ENCODE measurements at places on chromosomes 7 and 10. TPM values are rescaled to one million over a fixed set of nuclear protein-coding genes. Genes with fewer than 3 reads are reported as not detected.
A peak's percentile ranks its signal among the peaks of the same experiment; 100 is the strongest.

The C10orf105 gene
- 0.21 TPM for polyA plus RNA-seq

The NUTM2B gene
- 0.84 TPM for polyA plus RNA-seq

The MYH16 gene
- 0.39 TPM for polyA plus RNA-seq

The ACSL5 gene
- 5.5 TPM for polyA plus RNA-seq

The OR2A7 gene
- polyA plus RNA-seq, result 3.2 TPM

DNA sequence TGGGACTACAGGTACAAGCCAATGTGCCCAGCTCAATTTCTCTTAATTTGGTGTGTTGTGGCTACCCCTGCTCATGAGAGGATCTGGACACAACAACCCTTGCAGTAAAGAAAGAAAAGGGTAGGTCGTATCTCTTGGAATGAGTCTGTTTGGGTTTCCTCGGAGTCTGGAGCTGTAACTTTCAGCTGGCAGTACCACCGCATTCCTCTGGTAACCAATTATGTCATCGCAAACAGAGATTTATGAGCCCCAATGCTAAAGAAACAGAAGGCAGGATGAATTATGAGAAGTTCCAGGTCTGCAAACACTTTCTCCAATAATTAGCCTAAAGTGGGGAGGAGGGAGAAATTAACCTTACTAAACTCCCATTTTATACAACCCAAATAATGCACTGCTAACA lies 186.6 kb upstream of the NRP1 start:
- no peak for DNase-seq

DNA sequence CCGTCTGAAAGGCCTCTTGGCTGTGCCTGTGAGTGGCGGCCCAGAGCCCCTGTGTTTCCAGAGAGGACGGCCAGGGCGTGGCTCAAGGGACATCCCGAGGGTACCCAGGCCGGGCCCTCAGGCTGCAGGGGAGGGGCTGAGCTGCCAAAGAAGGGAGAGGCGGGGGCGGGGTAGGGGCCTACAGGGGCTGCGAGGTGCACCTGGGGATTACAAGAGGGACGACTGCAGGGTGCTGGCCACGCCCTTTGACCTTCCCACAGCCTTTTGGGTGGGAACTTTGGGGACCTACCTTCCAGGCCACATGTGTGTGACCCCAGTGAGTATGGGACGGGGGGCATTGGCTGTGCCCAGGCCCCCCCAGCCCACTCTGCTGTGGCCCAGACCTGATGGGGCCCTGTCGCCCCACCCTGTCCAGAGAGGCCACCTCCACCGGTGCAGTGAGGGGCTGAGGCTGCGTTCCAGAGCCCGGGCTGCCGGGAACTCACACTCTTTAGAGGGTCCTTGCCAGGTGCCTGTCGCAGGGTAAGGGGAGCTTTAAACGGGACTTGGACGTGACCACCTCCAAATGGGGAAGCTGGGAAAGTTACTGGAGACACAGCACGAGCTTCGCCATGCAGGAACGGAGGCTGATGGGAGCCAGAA lies 19.0 kb upstream of the NKX6-2 start:
- DNase-seq, result no peak

- DNase-seq, result peak; percentile 27
Observed at GRCh38 chr7:103573479-103574058, 127.6 kb upstream of the SLC26A5 start.

DNA sequence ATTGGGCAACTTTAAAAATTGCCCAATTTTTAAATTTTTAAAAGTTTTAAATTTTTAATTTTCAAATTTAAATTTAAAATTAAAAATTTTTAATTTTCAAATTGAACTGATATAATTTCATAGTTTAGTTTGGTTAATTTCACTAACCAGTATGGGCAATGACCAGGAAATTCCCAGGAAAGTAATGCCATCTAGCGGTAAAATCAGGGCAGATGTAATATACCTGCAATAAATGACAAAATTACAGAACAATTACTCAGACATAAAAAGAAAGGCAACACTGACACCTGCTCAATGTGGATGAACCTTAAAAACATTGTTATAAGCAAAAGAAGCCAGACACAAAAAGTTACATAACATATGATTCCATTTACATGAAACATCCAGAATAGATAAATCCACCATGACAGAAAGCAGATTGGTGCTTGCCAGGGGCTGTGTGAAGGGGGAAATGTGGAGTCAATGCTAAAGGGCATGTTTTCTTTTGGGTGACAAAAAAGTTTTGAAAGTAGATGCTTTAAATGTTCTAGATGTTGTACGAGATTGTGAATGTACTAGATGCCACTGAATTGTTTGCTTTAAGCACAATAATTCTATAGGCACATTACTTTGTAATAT lies 28.6 kb upstream of the SLC16A12 start:
- peak; percentile 39 for DNase-seq

DNA sequence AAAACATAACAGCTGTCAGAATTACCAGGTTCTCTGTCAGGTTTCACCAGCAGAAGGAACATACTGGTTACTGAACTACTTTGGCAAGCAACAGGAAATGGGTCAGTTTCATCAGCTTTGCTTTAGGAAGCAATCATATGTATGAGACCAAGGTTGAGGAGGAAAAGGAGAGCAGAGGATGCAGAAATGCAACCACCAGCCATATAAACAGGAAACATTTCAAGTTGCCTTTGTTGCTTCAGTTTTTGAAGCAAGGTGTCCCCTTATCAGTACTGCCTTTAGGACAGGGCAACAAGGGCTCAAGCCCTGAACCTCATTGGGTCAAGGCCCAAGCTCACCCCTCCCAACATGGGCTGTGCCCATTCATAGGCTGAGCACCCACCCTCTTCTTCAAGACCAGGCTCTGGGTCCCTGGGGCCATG lies 10.2 kb downstream of the HIPK2 start:
- no peak for DNase-seq

DNA sequence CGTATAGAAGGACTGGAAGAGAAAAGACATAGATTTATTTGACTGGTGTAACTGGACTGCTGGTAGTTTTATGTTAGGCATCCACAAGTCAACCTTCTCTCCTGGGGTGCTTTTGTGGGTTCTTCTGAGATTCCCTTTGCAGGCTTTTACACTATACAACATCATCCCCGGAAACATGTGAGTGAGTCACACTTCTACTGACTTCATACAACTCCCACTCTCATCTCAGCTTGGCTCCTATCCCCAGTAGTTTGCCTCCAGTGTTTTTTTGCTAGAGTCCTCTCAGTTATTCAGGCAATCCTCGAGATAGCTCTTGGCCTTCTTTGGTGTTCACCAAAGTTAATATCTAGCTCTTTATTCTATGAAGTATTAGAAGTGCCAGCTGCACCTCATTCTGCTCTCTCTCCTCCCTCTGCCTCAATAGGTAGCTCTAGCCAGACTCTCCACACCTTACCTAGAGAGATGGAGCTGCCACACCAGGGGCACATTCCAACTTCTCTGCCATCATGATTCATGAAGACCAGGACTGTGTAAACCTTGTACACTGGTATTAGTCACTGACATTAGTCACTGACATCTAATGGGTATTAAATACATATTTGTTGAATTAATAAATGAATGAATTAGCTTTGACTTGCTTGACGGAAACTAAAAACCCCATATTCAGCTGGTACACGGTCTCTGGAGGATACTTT lies 281.9 kb downstream of the PPP1R3A start:
- DNase-seq, result no peak

- DNase-seq, result no peak
Observed at GRCh38 chr10:120949609-120950031, 98.5 kb downstream of the WDR11 start.

- DNase-seq, result no peak
Observed at GRCh38 chr10:43202224-43202656, 64.0 kb downstream of the CSGALNACT2 start.

DNA sequence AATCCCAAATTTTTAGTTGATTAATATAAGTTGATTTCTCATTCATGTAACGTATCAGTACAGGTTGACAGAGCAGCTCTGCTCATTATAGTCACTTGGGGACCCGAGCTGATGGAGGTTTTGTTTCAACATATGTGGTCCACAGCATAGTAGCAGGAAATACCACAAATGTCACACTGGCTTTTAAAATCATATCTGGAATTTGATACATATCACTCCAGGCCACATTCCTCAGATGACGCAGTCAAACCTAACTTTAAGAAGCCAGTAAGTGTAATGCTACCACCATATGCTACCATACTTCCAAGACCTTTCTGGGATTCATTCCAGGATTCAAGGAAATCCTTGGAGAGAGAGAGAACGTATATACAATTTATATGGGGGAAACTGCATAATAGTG lies 156.3 kb downstream of the PHF14 start:
- no peak for DNase-seq

DNA sequence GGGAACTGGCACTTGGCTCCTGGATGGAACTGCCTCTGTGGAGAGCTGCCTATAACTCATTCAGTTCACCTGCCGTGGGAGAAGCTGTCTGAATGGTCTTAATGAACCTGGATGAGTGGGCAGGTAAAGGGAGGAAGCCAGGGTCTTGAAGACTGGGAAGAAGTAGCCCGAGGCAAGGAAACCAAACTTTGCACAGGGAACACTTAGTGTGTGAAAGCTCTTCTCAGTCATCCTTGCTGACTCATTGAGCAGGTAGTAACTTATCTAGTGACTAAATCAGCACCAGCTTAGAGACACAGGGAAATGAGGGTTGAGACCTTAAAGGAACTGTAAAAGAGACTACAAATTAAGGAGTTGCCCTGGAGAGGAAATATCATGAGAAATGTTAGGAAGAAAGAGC lies 9.9 kb downstream of the LRRC4 start:
- DNase-seq, result no peak

DNA sequence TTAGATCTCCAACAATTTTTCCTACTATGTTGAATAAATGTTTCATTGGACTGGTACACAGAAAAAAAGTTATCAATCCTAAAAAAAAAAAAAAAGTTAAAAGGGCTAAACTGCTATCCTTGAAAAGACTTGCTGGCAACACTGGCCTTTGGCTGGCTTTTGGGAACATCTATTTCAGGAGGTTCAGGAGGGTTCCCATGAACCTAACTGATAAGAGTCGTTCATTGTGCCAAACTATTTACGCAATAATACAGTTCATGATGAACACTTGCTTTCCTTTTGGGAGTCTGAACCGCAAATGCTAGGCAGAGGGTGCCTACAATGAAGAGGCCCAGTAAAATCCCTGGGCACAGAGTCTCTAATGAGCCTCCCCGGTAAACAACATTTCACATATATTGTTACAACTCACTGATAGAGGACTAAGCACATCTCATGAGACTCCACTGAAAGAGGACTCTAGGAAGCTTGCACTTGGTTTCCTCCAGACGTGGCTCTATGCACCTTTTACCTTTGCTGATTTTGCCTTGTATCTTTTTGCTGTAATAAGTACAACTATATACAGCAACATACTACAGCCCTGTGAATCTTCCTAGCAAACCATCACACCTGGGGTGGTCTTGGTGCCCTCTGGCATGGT lies 45.0 kb downstream of the ZFAND4 start:
- no peak for DNase-seq

- no peak for DNase-seq
Observed at GRCh38 chr10:45313264-45313873, 2.0 kb downstream of the OR13A1 start.

- no peak for DNase-seq
Observed at GRCh38 chr10:130956251-130956650, 355.3 kb downstream of the TCERG1L start.

DNA sequence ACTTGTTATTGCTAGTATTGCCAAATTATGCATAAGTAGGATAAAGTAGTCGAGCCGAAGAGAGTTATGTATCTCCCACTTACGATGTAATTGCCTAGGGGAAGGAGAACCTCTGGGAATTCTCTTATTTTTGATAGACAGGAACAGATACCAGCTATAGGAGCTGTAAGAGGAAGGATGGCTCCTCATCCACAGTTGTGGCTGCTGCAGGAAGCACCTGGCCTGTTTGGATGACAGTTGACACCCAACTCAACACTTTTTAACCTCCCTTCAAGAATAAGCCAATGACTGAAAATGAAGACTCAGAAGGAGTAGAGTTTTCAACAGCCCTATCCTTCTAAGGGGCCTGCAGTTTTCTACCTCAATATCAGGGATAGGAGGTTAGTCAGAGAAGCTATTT lies 6.3 kb downstream of the DYDC1 start:
- DNase-seq, result no peak

All from renal pelvis (tissue), 12 donors.